ENCODE measurements at places on chromosomes 1 and 21.

- peak; percentile 32 for DNase-seq
Measured at GRCh38 chr1:215539803-215540570, 27.1 kb upstream of the KCTD3 start.

DNA sequence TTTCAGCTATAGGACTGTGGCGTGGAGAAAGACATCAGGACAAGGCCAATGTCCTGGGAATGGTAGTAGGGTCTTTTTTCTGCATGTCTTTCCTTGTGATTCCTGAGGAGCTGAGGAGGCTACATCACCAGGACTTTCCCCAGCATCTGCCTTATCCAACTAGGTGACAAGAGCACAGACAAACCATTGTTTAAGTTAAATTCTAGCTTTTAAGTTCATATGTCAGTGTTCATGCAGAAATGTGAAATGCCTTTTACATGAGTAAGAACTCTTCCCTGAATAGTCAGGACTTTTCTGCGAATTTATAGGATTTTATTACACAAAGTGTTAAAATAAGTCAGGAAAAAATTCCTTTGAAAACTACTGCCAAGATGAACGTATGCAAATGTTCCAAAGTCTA, 154.2 kb downstream of the PTGER3 start:
- no peak for DNase-seq

DNA sequence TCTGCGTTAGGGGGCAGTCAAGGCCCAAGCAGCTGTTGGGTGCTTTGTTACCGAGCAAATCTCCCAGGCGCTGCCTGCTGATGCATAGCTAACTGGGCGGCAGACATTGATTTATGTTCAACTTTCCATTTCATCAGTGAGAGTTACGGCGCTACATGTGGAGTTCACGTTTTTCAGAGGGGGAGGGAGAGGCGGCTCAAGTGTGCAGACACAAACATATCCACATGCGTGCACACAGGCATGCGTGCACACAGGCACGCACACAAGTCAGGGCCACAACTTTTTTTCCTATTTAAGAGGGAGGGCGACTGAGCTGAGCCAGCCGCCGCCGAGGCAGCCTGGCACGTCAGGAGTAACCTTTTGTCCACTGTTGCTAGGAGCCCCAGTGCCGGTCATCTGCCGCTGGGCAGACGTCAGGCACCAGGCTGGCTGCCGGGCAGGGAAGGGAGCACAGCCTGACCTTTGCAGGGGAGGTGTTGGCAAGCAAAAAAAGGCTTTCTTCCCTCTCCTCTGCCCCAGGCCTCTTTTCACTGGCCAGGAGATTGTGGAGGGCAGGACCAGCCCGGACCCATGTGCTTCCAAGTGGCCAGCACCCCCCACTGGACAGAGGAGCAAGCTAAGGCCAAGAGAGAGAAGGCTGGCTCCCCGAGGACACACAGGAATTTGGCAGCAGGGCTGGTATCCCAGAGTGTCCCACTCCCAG, 73.3 kb downstream of the MRPL37 start:
- DNase-seq, result peak; percentile 45

DNA sequence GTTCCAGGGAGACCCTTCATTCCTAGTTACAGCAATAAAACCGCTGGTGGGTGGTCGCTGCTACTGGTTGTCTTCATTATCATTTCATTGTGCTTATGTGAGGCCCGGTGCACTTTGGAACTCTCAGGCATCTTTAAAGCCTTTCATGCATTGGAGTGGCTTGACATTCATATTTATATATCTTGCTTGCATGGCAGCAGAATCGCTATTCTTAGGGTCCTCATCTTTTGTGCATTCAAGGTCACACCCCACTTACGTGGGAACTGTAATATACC, 110.1 kb downstream of the ZBTB18 start:
- DNase-seq, result no peak

- DNase-seq, result no peak
Measured at GRCh38 chr1:85459290-85459689, 5.7 kb downstream of the DDAH1 start.

DNA sequence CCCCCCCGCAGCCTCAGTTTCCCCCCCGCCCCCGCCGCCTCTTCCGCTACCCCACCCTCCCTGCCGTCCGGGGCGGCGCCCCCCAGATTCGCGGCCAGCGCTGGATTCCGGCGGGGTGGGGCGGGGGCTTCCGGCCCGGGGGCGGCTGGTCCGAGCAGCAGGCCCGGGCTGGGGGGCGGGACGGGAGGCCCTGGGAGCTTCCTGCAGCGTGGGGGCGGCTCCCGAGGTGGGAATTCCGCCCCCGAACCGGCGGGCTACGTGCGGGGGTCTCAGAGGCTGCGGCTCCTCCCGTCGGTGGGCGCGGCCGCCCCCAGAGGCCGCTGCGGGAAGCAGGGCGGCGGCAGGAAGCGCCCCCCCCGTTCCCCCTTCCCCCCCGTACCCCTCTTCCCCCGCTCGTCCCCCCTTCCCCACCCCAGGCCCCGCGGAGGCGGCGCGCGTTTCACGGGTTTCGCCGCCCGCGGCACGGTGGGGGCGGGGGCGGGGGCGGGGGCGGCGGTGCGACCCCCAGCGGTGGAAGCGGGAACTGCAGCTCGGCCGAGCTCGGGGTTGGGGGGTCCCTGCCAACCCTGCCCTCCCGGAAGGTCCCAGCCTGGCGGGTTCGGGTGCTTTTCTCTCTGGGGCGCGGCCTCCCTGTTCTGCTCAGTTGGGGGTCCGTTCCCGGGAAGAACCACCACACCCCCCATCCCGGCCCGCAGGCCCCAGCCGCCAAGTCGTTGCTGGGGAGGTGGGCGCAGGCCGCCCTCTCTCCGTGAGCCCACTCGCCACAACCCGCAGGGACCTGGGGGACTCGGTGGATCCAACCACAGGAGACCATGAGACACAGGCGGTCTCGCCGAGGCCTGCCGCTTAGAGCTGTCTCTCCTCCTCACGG, 76.3 kb downstream of the MORN1 start:
- no peak for DNase-seq

DNA sequence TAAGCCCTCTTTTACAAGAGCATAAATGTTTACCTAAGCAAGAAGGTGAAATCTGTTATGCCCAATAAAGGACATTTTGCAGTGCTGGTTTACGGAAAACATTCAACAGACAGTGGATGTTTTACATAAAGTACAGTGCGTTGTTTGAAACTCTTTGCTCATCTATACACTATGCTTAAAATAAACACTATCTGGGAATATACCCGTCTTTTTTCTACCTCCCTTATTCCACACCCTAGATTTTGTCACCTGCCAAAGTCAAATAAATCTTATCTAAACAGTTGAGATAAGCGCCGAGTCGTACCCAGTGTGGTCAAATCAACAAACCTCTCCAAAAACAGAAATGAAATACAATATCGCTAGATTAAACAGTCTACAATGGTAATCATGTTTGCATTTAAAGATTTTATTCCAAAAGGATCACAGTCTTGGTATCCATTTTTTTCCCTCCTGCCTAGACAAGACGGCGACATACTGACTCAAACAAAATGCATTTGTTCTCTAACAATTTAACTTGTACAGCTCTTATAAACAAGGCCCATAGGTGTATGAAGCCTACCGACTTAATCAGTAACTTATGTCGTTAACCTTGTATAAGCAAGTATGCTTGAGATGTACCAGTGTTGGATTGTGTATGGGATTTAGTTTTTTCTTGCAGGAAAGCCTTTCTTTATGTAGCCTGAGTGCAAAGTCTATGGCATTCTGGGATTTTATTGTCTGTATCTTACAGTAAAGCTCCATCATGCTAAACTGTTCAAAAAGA, 189.1 kb downstream of the FMN2 start:
- DNase-seq, result peak; percentile 11

- DNase-seq, result no peak
Measured at GRCh38 chr1:226424221-226425003, 16.5 kb upstream of the PARP1 start.

- DNase-seq, result no peak
Measured at GRCh38 chr21:45207839-45208626, 79.7 kb downstream of the POFUT2 start.

DNA sequence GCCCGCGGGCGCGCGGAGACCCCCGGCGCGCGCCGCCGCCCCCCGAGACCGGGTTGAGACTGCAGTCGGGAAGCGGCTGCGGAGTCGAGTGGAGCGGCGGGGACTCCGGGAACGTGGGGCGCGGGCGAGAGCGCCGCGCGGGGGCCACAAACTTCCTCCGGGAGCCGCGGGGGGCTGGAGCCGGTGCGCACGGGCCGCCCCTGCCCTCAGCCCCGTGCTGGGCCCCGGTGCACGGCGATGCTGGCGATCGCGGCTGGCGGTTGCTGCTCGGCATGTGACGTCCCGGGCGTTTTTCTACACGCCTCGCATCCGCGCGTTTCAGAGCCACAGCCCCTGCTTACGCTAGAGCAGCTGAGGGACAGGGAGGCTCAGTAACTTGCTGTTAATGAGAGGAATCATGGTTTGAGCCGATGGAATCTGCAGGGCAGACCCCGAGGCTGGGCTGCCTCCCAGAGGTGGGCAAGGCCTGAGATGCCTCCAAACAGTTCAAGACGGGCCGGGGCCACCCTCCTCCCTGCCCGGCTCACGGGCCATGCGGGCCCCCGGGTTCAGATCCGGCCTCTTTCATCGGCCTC, 520 bp downstream of the TMEM201 start:
- no peak for DNase-seq

GRCh38 chr1:174197088-174197487, 37.8 kb downstream of the RABGAP1L start:
- no peak for DNase-seq

GRCh38 chr1:168824418-168825065, 95.5 kb upstream of the DPT start:
- no peak for DNase-seq

- peak; percentile 63 for DNase-seq
Measured at GRCh38 chr1:29426701-29427279, 190.5 kb downstream of the PTPRU start.

GRCh38 chr1:231724876-231725647, 98.5 kb downstream of the DISC1 start:
- DNase-seq, result peak; percentile 17

- no peak for DNase-seq
Measured at GRCh38 chr1:190019717-190020116, 457.9 kb downstream of the BRINP3 start.

DNA sequence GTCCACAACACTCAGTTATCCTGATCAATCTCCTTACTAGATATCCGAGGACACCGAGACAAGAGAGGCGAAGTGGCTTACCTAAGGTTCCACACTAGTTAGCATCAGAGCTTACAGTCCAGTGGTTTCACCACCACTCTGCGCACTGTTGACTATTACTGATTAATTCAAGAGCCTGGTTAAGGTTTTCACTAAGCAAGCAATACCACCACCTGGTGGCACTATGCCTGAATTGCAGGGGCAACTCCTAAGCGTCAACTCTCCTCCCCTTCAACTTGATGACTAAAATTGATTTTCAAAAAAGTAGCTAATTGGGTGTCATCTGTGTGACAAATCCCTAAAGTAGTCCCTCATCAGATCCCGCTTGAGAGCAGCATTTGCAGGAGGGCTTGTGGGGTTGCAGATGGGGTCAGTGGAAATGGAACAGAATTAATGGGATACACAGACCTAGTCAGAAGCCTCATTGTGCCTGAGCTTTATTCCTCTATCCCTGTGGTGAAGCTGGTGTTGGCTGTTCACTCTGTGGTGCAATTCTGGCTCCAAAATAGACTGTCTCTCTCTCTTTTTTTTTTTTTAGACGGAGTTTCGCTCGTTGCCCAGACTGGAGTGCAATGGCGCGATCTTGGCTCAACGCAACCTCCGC, 9.1 kb downstream of the TTC22 start:
- DNase-seq, result no peak

GRCh38 chr1:64203420-64203819, at the start of gene UBE2U:
Gene UBE2U, plus strand, starts transcription at chr1:64203623. Its CDS starts 428 bp downstream, at chr1:64204051.
- no peak for DNase-seq

DNA sequence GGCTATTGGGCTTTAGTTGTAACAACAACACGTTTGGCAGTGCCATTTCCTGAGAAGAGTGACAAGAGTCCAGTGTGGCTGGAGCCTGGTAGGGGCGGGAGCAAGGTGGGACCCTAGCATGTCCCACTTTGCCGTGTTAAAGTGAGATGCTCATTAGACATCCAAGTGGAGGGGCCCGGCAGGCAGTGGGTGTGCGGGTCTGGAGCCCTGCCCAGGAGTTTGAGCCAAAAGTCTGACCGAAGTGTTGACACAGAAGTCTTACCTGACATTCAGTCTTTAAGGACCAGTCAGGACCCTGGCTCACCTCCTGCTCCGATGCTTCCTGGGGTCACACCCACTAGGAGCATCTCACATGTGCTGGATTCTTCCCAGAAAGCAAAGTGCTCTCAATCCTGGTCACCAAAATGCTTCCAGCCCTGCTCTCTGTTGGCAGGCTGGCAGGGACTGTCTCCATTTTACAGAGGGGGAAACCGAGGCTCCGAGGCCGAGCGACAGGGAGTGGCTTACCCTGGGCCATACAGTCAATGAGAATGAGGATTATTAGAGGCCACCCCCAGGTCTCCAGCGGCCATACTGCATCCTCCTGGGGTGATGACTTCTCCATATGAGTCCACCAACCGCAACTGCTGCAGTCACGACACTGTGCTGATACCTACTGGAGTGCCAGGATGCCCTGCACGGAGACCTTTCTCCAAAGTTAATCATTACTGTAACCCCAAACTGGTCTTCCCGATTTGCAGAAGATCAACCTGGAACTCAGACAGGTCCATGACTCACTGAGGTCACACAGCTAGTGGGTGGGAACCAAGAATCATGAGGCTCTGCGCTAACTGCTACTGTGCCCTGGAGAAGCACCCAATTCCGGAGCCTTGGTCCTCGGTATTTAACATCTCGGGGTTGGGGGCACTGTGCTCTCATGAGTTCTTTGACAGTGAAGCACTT, 112.7 kb downstream of the PRDM2 start:
- DNase-seq, result no peak

DNA sequence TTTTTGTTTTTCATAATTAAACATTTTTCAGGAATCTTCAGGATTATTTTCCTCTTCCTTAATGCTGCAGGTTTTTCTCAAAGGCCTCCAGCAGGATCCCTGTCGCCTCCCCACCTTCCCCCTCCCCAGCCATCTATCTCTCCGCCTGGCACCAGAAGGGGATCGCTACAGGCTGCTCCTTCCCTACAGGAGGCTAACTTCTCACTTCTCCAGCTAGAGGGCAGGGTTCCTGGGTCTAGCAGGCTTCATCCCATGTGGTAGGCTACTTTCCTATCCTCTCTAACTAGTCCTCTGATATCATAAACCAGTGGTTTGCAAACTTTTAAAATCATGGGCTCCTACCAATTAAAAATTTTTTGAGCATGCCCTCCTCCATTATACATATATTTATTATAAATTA, 104.1 kb downstream of the KCNN3 start:
- DNase-seq, result no peak

- DNase-seq, result no peak
Measured at GRCh38 chr1:61419196-61419595, 305.7 kb downstream of the TM2D1 start.

DNA sequence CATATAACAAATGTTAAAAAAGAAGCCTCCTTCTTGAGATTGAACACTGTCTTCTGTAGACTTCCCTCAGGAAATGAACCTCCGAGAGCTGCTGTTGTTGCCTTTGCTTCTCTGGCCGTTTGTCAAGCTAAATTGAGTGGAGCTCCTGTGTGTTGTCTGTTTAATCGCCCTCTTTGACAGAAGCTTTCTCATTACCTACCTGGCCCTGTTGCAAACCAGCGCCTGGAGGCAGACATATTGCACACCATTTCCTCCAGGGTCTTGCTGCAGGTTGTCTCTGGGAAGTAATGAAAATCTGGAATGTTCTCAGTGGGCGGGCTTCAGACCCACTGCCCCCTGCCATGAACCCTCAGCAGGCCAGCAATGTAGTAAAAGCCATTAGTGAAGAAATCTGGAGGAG, 83.3 kb downstream of the GABPA start:
- no peak for DNase-seq

- DNase-seq, result no peak
Measured at GRCh38 chr1:248807067-248807737, 18.5 kb downstream of the SH3BP5L start.

Data from NCI-H2029 (cell line).